GM06990 (cell line): ENCODE measurements at places on chromosomes 4 and X.
A peak's percentile ranks its signal among the peaks of the same experiment; 100 is the strongest.

GRCh38 chr4:80101071-80101791 lies 28.2 kb upstream of the ANTXR2 start:
- no peak for DNase-seq

DNA sequence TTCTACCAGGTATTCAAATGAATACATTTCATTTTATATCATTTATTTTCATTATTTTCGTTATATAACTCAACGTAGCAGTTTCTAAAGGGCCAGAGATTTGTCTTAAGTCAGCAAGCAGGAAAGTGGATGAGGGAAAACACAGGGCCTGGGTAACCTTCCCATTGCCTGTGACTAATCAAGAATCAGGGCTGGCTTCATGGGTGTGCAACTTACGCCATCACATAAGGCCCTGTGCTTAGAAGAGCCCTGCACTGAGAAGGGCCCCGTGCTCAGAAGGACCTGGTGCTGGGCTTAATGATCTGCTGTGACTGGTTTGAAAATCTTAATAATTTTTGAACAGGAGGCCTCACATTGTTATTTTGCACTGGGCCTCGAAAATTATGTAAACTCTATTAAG lies 65.4 kb upstream of the FAM9C start:
- no peak for DNase-seq

- no peak for DNase-seq
Observed at GRCh38 chr4:46586566-46586965, 196.6 kb upstream of the GABRA2 start.

- no peak for DNase-seq
Observed at GRCh38 chr4:29734343-29735213, 985.6 kb upstream of the PCDH7 start.

DNA sequence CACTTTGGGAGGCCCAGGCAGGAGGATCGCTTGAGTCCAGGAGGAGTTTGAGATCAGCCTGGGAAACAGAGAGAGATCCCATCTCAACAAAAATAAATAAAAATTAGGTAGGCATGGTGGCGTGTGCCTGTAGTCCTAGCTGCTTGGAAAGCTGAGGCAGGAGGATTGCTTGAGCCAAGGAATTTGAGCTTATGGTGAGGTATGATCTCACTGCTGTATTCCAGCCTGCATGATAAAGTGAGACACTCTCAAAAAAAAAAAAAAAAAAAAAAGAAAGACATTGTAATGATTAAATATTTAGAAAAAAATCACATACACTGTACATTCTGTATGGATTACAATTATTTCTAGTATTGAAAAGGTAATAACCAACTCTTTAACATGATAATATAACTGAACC lies 87.1 kb downstream of the SLIT2 start:
- DNase-seq: no peak

GRCh38 chr4:57665806-57666205 lies 555.6 kb upstream of the IGFBP7 start:
- DNase-seq: no peak

DNA sequence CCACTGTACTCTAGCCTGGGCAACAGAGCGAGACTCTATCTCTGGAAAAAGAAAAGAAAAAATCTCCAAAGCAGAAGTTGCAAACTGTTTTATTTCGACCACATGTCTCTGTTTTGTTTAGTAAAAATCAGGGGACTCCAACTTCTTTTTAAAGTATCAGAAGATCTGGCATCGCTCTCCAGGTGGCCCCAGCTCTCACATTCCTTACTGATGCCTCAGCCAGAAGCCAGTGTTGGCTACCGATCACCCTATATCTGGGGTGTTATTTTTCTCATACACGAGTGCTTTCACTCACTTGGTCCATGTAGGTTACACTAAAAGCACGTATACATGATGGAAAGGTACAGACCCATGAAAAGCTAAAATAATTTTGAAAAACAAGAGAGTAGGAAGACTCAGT lies 8.3 kb downstream of the MPP1 start:
- DNase-seq: no peak

DNA sequence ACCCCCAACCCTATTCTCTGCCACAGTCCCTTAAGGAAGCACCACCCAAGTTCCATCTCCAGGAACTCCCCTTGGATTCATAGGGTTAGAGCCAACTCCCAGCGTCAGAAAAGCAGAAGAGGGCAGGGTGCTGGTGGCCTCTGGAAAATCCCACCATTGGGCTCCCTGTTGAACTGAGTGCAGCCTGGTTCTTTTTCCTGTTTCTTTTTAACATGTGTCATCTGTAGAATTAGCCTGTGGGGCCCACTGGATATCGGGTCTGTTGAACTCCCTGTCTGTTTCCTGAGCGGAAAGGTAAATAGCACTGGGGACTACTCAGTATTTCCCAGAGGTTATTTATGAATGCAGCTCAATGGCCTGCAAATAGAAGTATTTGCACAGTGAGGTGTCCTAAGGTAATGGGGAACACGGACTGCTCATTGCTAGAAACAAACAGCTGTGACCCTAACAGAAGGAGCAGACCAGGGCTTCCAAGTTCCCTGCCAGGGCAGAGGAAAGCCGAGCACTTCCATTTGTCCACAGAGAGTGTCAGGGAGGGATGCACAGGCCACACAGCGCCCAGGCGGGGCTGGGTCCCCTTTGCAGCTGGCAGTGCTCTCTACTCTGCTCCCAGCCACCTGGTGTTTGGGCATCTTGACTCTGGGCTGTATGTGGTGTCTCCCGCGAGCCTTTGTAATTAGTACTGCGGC lies 102.6 kb downstream of the FHDC1 start:
- DNase-seq: no peak

GRCh38 chr4:182764137-182764536 lies 153.0 kb downstream of the DCTD start:
- DNase-seq: no peak

GRCh38 chrX:13254076-13254785 lies 65.6 kb downstream of the ATXN3L start:
- DNase-seq: peak; percentile 58

- no peak for DNase-seq
Observed at GRCh38 chr4:125091101-125091500, 223.7 kb upstream of the FAT4 start.

GRCh38 chr4:97593248-97593647 lies 550.0 kb downstream of the STPG2 start:
- no peak for DNase-seq

- DNase-seq: no peak
Observed at GRCh38 chrX:13664020-13664419, 11.1 kb downstream of the TCEANC start.
